CD4-positive, alpha-beta T cell (primary cell): ENCODE measurements at places on chromosomes 1 and 21. TPM values are rescaled to one million over a fixed set of nuclear protein-coding genes. Genes with fewer than 3 reads are reported as not detected.

LCE1E gene
- total RNA-seq, result not detected

CFHR4 gene
- total RNA-seq, result not detected

LRRC53 gene
- not detected for total RNA-seq

NUP133 gene
- 42.0 TPM for total RNA-seq

S100A8 gene
- total RNA-seq, result 23.8 TPM

COL6A2 gene
- total RNA-seq, result 26.4 TPM

EPHA2 gene
- 0.22 TPM for total RNA-seq

RNPEP gene
- 20.8 TPM for total RNA-seq

C4BPA gene
- total RNA-seq, result not detected

TAF5L gene
- total RNA-seq, result 21.9 TPM

MMP23B gene
- total RNA-seq, result 3.0 TPM

TBX19 gene
- total RNA-seq, result 1.8 TPM

PTPRC gene
- total RNA-seq, result 698 TPM

BGLAP gene
- 1.9 TPM for total RNA-seq

ZP4 gene
- not detected for total RNA-seq

DMRTA2 gene
- total RNA-seq, result not detected

CFAP57 gene
- not detected for total RNA-seq

COL24A1 gene
- not detected for total RNA-seq

MFAP2 gene
- total RNA-seq, result not detected

OPTC gene
- total RNA-seq, result not detected

C4BPB gene
- total RNA-seq, result 2.1 TPM

C8B gene
- not detected for total RNA-seq

CLIC6 gene
- total RNA-seq, result 0.14 TPM

BCL10 gene
- 50.0 TPM for total RNA-seq

ZBTB40 gene
- 28.4 TPM for total RNA-seq

TXLNA gene
- 6.4 TPM for total RNA-seq

TAS1R1 gene
- not detected for total RNA-seq

YOD1 gene
- 17.9 TPM for total RNA-seq

ORC1 gene
- 1.1 TPM for total RNA-seq

IL10 gene
- total RNA-seq, result 0.27 TPM

LCE1B gene
- not detected for total RNA-seq

ATAD3C gene
- total RNA-seq, result 0.74 TPM

ANGPTL1 gene
- not detected for total RNA-seq

OR2L13 gene
- not detected for total RNA-seq

ZMYND12 gene
- 0.58 TPM for total RNA-seq

CRNN gene
- not detected for total RNA-seq

FCRL4 gene
- total RNA-seq, result not detected

HAPLN2 gene
- 0.44 TPM for total RNA-seq

SUSD4 gene
- 13.0 TPM for total RNA-seq

PIGV gene
- 3.8 TPM for total RNA-seq

CCDC17 gene
- 2.3 TPM for total RNA-seq

MTMR11 gene
- total RNA-seq, result 0.70 TPM

FMO1 gene
- total RNA-seq, result not detected

ASH1L gene
- total RNA-seq, result 72.8 TPM

SERINC2 gene
- total RNA-seq, result not detected
